Stimulated activated CD4-positive, alpha-beta T cell treated with anti-CD3 and anti-CD28 coated beads, TNF-alpha, amount 100 ng/mL, for 48 hours (primary cell): ENCODE measurements at places on chromosomes 2 and 18.

GRCh38 chr2:151051574-151052220, 210.0 kb downstream of the RBM43 start:
- DNase-seq = no peak

DNA sequence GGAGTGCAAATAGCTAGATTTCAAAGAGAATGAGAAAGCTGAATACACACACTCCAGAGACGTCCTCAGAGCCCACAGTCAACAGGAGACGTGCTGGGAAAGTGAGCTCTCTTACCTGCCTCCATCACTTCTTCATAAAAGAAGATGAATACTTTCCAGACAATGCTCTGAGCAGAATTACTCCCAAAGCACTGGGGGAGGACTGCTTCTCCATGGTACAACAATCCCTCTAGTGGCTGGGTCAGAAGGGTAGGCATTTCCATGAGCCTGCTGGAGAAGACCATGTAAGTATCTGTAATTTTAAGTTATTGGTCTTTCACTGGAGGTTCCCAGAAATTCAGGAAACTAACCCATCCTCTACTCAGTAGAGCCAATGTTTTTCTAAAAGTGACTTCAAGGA, 190.3 kb downstream of the RBM43 start:
- no peak for DNase-seq

GRCh38 chr2:98747888-98748287, 17.0 kb upstream of the MGAT4A start:
- no peak for DNase-seq

DNA sequence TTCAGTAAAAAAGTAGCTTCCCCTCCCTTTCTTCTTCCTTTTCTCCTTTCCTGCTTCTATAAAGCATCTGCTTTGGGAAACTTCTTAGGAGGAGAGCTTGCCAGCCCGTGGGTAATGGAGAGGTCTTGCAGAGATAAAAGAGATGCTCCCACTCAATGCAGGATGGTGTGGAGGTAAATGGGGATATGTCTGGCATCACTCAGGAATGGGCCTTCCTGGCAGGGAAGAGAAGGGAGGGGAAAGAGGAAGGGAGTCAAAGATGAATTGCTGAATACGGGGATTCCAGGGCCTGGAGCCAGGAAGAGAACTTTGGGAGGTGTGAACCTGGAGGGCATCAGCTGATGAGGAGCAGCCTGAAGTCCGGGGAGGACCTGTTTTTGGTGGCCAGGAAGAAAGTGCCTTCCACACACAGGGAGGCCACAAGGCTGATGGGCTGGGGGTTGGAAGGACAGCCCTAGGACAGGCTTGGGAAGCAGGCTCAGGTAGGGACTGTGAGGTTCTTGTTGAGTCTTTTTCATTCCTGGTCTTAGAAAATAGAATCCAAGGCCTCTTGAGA, 25.2 kb downstream of the IL1B start:
- no peak for DNase-seq

- no peak for DNase-seq
Measured at GRCh38 chr2:126507425-126507911, 148.5 kb upstream of the GYPC start.

- no peak for DNase-seq
Measured at GRCh38 chr2:175450029-175450760, 268.7 kb upstream of the ATP5MC3 start.

- no peak for DNase-seq
Measured at GRCh38 chr2:29174937-29175336, 59.7 kb downstream of the CLIP4 start.

GRCh38 chr2:144780983-144781382, 261.1 kb upstream of the ZEB2 start:
- no peak for DNase-seq

GRCh38 chr2:234829074-234829455, 122.8 kb upstream of the SH3BP4 start:
- DNase-seq = no peak

- DNase-seq = no peak
Measured at GRCh38 chr2:45259138-45259537, 249.9 kb upstream of the SIX2 start.
